ENCODE measurements at places on chromosomes 7 and 10.

DNA sequence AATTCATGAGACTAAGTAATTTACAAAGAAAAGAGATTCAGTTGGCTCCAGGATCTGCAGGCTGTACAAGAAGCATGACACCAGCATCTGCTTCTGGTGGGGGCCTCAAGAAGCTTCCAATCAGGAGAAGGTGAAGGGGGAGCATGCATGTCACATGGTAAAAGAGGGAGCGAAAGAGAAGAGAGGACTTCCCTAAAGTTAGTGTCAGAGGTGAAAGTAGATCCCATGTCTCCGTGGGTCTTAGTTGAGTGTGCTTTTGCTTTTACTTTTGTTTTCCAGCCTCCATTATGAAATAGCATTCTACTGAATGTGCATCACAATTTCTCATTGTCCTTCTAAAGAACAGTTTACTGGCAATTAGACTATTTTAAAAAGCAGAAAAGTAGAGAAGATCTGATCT, 213.6 kb upstream of the FZD1 start:
- DNase-seq: no peak

GRCh38 chr7:45196374-45196773, 38.8 kb downstream of the RAMP3 start:
- peak; percentile 67 for DNase-seq

GRCh38 chr10:21347043-21347784, 178.3 kb downstream of the SKIDA1 start:
- DNase-seq: no peak

DNA sequence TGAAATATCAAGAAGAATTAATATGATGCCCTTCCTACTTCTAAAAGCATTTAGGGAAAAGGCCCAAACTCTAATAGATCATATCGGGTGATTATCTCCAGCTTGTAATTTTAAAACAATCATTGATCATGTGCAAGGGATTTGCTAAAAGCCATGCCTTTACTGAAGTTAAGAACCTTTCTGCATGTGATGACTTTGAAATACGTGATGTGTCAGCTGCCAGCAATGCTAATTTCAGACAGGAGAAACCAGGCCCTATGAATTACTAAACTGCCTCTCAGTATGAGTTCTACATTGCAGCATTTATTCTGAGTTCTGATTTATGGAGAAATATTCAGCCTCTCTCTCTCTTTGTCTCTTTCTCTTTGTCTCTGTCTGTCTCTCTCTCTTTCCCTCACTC, 203.6 kb upstream of the AKR1E2 start:
- no peak for DNase-seq

DNA sequence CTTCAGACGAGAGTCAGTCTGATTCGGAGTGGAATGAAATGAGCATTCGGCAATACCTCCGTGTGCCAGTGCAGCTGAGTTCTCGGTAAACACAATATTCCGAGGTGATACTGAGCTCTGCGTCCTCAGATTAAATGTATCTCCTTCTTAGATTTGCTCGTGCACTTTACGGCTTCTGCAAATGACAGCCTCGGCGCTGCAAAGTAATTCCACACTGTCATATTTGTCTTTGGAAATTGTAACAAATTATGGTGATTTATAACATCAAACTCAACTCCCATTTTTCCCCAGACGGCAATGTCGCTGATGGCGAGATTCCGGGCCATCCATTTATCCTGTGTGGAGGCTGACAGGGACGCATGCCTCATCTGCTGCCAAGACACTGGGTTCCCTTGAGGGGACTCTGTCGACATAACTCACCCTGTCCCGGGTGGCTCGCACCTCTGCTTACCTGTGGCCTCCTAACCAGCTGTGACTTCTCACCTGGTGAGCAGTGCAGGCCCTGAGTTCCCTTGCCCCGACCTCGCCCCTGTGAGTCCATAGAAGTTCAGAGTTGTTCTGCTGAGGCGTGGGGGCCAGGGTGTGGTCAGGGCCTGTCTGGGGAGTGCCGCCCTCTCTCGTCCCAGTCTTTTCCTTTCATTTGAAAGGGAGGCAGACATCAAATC, 201.9 kb downstream of the ADARB2 start:
- DNase-seq: no peak

- DNase-seq: no peak
Measured at GRCh38 chr10:91579329-91579985, 53.4 kb downstream of the PPP1R3C start.

DNA sequence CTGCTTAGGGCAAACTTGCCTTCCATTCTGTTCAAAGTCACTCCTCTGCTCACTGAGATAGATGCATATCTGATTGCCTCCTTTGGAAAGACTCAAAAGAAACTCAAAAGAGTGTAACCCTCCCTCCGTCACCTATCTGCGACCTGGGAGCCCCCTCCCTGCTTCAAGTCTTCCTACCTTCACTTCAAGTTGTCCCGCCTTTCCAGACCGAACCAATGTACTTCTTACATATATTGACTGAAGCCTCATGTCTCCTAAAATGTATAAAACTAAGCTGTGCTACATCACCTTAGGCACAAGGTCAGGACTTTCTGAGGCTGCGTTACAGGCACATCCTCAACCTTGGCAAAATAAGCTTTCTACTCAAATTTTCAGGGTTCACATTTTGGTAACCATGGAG, 77.4 kb upstream of the C1GALT1 start:
- no peak for DNase-seq

- DNase-seq: no peak
Measured at GRCh38 chr10:124918191-124918830, 23.6 kb upstream of the ZRANB1 start.

- no peak for DNase-seq
Measured at GRCh38 chr7:4299431-4299830, 382.7 kb upstream of the FOXK1 start.

- DNase-seq: no peak
Measured at GRCh38 chr10:84695902-84696301, 367.5 kb downstream of the CCSER2 start.

DNA sequence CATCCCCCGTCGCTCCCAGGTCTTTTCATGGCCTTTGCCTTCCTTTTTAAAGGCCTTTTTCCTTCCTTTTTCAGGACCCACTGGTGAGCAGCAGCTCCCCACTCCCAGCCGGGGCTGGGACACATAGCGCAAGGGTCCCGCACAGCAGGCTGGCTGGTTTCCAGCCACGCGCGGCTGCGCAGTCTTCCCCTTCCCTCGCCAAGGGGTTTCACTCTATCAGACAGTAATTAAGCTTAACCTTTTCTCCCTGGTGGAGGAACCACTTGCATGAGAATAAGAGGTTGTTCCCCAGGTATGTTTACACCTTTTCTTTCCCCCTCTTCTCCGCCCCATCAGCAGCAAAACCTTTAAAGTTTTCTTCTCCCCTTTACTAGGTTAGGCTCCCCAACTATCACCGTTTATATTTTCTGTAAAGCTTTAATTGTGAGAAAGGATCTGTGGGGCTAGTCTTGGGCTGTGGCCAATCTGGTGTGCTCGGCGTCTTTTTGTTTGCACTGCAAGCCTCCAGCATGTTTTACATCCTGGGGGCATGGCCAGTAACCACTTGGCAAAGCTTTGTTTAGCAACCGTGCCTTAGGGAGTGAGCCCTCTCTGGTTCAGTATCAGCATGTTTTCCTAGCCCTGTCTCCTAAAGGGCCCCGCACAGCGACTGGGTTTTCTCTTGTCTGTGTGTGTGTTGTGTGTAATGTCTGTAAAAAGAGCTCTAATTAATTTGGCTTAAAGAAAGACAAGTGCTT, 219.6 kb downstream of the PHF14 start:
- DNase-seq: no peak

DNA sequence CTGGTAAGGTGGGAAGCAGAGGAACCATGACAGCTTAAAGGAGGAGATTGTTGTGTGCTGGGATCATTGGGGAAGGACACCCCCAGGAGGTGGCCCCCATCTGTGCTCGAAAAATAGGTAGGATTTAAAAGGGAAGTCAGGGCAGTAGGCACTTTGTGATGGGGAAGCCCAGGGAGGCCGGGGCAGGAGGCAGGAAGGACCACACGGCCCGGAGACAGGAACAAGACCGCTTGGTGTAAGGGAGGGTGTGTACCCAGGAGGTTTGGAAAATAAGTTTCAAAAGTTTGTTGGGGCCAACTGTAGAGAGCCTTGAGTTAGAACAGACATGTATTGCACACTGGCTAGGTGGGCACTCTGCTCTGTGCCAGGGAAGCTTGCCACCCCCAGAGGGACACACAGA, 20.7 kb downstream of the ZNF467 start:
- no peak for DNase-seq

- DNase-seq: no peak
Measured at GRCh38 chr7:21426286-21427181, 1.3 kb upstream of the SP4 start.

GRCh38 chr10:122331100-122331499, 43.4 kb upstream of the PLEKHA1 start:
- no peak for DNase-seq

- no peak for DNase-seq
Measured at GRCh38 chr7:135808206-135808605, 59.6 kb upstream of the FAM180A start.

GRCh38 chr7:48388911-48389310, 217.7 kb downstream of the ABCA13 start:
- no peak for DNase-seq

DNA sequence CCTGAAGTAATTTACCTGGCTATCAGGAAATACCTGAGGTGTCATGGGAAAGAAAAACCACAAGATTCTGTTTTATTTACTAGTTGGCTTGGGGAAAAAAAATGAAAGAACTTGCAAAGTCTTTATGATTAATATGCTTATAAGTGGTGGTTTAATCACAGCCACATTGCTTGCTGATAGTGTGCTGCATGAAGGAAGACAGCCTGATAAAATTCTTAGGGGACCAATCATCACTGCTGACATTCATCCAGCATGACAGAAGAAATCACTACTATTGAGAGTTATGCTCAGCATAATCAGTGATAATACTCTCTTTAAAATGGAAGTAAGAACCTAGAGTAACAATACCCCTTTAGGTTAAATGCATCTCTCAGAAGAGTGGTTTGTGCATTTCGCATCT, 150.2 kb upstream of the LRRN3 start:
- no peak for DNase-seq

- no peak for DNase-seq
Measured at GRCh38 chr10:24958721-24959381, 6.4 kb upstream of the PRTFDC1 start.

- no peak for DNase-seq
Measured at GRCh38 chr7:100190048-100190711, 12.5 kb downstream of the STAG3 start.

DNA sequence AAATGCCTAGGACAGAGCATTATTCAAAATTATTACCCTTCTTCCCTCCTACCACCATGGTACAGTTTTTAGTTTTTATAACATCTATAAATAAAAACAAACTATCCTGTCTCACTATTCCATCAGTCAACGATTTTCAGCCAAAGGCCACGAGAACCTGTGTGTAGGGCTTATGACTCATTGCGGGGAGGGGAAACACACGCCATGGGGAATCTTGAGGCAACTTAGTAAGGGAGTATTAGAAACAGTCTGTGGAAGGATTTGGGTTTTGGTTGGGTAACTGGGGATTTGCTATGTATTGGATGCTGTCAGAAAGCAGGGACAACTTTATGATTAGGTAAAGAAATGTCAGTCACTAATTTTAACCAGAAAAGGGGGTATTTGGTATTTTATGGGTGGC, 14.7 kb downstream of the GPR141 start:
- DNase-seq: no peak

- no peak for DNase-seq
Measured at GRCh38 chr10:660970-661596, 28.4 kb downstream of the DIP2C start.

GRCh38 chr7:48473205-48473865, 302.1 kb downstream of the ABCA13 start:
- DNase-seq: no peak

DNA sequence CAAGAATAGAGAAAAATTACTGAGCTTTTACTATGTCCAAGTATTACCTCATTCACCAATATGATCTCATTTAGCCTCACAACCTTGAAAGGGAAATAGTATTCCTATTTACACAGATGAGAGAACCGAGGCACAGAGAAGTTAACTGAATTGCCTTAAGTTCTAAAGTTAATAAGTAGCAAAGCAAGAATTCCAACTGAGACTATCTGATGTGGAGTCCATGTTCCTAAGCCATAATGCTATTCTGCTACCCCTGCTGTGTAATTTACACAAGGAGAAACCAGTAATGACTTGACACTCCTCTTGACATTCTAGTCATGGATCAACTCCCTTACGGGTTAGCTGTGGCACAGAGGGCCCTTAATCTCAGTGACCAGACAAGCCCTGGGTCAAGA, 60.7 kb downstream of the ABCB4 start:
- DNase-seq: no peak

DNA sequence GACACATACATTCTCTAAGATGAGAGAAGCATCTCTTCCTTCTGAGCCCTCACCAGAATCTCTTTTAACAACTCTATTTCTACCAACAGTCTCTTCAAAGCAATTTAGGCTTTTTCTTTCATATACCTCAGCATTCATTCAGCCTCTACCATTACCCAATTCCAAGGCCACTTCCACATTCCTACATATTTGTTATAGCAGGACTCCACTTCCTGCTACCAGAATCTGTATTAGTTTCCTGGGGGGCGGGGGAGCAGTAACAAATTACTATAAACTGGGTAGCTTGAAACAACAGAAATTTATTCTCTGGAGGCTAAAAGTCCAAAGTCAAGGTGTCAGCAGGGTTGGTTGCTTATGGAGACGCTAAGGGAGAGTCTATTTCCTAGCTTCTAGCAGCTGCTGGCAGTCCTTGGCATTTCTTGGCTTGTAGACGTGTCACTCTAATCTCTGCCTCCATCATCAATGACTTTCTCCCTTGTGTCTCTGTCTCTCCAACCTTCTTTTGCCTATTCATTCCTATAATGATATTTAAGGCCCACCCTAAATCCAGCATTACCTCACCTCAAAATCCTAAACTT, 7.4 kb downstream of the PRPS1L1 start:
- DNase-seq: no peak

DNA sequence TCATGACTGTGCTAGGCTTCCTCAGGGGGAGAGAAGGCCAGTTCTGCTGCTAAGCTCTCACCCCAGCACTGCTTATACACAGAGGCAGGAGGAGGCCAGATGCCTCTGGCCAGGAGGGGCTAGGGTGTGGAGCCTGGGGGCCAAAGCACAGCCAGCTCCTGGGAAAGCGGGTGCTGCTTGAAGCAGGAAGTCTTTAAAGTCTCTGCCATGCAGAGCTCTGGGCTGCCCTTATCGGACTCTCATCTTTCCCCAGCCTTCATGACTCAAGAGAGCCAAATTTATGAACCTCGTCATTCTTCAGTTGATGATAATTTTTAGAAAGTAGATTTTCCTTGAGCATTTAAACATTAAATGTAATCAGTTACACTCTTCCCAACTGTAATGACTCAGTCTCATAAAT, 11.2 kb upstream of the TSPAN14 start:
- DNase-seq: no peak

DNA sequence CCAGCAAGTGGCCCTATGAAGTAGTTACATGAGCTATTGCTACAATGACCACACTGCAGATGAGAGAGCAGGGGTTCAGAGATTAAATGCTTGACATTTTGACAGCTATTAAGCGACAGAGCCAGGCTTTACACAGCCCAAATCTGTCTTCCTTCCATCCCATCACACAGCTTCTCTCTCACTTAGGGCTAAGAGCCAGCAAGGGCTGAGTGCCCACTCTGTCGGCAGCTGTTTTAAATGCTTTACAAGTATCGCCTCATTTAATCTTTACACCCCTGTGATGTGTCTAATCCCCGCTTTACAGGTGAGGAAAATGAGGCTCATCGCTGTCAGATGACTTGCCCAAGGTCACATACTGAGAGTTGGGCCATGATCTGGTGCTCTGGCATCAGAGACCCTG, 15.2 kb upstream of the OPALIN start:
- no peak for DNase-seq
